Fibroblast of the aortic adventitia (primary cell): ENCODE measurements at places on chromosomes 7 and 10.

GRCh38 chr10:110349831-110350230 is 45.1 kb upstream of the SMNDC1 start:
- DNase-seq = no peak

- DNase-seq = no peak
These were observed 237.2 kb upstream of the CTBP2 start for GRCh38 chr10:125397608-125398007.

- DNase-seq = no peak
These were observed 82.1 kb upstream of the PDGFA start for GRCh38 chr7:601595-602340.

DNA sequence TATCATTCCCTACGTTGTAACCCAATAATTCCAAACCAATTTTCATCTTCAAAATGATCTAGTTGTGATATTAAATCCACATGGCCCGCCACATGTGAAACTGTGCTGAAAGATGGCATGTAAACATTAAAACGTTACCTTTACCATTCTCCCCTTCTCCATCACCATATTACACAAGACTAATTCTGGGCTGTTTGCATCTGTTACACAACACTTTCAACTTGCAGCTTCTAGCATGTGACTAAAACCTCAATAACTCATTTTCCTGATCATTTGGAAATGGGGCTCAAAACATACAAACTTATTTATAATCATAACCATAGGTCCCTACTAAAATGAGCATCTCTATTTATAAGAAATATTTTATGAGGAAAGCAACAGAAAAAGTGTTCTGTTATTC is 4.7 kb downstream of the MTERF1 start:
- DNase-seq = peak; percentile 27

DNA sequence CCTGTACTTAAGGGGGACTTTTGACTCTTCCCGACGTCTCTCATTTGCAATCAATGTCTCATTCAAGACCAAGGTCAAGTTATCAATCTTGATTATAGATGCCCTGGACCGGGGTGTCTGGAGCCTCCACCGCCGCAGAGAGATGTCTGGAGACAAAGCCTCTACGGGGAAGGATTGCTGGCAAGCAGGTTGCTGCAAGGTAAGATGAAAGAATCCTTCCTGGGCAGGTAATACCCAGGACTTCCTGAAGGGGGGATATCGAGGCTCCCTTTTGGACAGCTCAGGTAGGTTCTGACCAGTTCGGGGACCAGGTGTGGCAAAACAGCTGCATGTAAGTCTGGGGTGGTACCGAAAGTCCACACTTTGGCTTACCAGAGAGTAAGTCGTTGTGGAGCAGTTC is 12.5 kb upstream of the CUX1 start:
- DNase-seq = no peak

DNA sequence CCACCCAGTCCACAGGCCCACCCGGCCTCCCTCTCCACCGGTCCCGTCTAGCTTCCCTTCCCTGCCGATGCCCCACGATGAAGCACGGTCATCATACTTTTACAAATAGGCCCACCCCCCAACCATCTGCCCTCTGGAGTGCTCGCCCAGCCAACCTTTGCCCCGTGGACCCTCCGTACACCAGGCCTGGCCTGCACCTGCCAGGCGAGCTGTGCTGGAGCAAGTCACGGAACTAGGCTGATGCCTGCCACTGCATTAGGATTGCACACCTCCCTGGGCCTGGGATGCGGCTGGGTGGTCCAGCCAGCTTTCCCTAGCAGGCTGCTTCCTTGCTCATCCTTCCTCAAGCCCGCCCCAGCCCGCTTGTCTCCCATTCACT is 44.7 kb downstream of the PPIF start:
- DNase-seq = no peak

GRCh38 chr7:22651036-22651435 is 76.0 kb upstream of the IL6 start:
- DNase-seq = peak; percentile 66

DNA sequence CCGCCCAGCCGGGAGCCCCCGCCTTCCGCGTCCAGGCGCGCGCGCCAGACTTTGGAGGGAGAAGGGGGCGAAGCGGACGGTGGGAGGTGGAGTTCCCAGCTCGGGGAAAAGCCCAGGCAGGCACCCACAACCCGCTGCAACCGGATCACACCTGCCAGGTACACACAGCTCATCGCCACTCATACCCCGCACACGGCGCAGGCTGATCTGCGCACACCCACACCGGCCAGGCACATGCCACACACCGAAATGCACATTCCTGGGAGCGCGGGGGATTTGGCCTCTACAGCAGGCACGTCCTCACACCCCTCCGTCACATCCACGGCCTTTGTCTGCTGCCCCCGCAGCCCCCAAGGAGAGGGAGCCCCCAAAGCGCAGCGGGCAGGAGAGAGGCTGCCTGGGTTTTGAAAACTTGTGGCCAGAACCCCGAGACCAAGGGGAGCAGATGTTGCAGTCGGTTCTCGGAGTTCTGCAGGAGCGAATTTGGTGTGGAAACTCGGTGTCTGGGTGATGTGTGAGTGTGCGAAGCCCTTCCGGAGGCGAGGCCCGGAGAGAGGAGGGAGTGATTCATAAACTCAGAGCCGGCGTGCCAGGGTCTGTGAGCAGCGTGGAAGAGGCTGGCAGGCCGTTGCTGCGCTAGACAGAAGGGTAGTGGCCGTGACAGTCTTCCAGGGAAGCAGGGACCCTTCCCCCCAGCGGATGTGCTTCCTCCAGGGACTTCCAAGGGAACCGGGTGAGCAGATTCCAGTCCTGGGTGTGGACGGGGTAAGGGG is 734 bp downstream of the CHST3 start:
- peak; percentile 80 for DNase-seq

DNA sequence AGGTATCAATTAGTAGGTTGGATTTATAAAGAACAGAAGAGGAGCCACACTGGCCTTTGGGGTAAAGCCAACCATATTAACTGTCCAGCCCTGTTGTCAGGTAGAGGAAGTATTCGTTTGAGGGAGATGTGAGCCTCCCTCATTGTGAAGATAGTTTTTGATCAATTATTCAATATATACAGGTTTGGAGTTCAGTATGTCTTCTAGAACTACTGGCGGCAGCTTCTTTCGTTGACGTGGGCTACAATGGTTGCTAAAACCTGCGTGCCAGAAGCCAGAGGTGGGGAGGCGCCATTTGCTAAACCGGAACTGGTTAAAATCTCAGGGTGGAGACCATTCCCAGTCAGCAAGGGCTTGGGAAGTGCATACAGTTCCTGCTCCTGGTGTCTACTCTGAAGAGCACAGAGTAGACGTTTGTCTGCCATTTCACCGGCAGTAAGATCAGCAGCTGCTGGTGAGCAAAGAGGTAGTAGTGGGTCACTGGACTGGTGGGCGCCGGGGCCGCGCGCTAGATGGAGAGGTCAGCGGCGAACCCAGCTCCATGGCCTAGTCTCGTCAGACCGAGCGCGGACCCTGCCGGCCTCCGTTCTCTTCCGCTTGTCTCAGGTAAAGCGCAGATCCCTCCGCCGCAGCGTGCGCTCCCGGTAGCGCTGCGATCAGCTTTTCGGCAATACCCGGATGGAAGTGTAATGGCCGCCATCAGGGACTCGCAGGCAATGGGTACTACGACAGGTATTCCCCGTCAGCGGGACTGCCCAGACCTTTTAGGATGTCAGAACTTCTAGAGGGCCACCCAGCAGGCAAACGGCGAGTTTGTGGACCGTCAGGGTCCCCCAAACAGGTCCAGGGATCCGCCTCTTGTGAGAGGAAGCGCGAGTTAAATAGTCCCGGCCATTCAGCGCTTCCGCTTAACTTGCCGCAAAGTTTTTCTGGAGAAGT is at the start of gene ZNF518A:
ZNF518A (plus strand) TSS at position 911 of the 939 bp plus-strand sequence. CDS start 26,026 bp downstream, outside the sequence.
- DNase-seq = peak; percentile 98

DNA sequence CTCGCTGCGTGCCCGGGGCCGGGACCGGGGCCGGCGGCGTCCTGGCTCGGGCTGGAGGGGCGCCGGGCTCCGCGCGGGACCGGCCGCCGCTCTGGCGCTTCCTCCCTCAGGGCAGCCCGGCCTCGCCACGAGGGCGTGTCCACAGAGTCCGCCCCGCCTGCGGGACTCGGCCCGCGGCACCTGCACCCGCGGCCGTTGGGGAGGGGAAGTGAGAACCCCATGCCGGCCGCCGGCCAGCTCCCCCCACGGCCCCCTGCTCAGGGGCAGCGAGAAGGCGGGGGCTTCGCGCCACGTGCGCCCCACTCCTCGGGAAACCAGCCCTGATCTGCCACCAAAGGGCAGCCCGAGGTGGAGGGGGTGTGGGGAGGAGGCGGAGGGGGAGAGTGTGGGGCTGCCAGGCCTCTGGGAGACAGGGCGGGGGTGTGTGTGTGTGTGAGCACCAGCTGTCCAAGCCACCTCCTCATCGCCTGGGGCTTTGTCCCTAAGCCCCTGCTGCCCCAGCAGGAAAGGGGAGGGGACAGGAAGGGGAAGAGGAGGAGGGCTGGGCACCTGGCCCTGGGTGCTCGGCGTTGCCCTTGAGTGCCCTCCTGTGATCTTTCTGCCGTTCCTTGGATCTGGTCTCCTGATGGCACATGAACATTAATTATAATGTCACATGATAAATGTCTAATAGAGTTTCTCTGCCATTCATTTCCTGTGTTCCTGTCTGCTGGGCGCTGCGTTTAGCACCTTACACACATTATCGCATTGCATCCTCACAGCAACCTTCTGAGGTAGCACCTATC is at the start of gene PIK3AP1:
PIK3AP1 (minus strand) TSS at position 93 of the 785 bp plus-strand sequence. CDS start 120 bp downstream, outside the sequence.
- DNase-seq = no peak

- no peak for DNase-seq
These were observed 233.6 kb downstream of the ANK3 start for GRCh38 chr10:60155943-60156683.

DNA sequence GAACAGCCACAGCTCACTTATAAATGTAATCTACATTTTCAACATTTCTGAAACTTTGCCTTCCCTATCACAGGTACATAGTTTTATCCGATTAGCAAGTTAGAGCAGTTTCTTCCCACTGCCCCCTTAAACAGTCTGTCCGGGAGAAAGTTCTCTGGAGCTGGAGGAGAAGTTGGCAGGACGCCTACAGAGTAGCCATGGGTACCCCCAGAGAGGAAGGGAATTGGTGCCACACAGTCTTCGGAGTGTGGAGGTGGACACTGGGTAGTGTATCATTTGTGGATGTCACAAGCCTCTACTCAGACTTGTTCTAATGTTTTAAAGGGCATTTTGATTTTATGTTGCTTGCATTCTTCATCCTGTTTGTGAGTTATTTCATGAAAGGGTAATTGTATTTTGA is 39.0 kb downstream of the TAF3 start:
- DNase-seq = no peak

GRCh38 chr7:50366311-50366710 is 61.8 kb downstream of the IKZF1 start:
- no peak for DNase-seq

DNA sequence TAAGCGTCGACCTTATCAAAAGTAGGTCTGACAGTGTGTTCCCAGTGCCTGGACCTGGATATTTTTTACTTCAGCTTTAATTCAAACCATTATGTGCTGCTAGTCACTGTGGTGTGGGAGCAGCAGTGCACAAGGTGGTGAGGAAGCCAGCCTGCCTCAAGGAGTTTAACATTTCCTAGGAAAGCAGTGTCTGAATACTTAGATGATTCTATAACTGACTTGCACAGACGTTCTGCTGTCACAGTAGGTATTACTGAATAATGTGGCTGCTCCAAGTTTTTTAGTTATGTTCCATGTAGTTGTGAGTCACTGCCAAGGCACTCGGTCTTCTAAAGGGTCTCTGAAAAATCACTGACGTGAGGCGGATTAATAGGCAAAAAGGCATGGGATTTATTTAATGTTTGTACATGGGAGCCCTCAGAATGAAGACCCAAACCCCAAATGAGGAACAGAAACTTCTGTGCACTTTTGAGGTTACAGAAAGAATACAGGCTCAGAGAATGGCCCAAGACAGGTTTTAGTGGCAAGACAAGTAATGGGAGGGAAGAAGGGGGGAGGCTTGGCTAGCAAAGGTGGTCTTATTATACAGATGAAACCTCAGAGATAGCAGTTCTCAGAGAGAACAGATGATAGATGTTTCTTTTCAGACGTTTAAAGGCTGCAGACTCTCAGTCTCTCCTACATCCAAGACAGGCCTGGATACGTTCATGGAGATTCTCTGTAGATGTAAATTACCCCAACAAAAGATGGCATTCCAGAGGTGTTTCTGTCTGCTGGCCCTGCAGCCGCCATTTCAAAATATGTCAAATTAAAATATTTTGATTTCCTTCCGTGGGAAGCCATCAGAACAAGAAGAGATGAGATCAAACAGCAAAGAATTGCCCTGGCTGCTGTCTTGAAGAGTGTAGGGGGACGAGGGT is 209.3 kb downstream of the SDK1 start:
- no peak for DNase-seq

GRCh38 chr7:55005241-55005851 is 13.5 kb upstream of the EGFR start:
- DNase-seq = no peak

- no peak for DNase-seq
These were observed 34.6 kb downstream of the CARD11 start for GRCh38 chr7:3009086-3009485.

- no peak for DNase-seq
These were observed 83.1 kb upstream of the HABP2 start for GRCh38 chr10:113469796-113470195.

DNA sequence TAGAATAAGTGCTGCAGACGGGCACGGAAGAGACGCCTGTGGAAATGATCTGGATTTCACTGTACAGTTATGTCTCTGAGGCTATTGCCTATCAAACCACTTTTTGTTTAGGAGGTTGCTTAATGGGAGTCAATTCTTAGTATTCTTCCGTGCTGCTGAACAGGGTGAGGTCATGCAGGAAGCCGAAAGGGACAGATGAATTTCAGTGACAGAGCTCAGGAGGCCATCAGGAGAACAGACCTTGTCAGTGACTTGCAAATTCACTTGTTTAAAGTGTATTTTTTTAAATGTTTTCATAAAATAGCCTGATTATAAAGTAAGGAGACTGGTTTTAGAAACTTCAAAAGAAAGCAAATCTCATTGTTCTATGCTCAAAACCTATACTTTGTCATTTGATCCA is 58.9 kb downstream of the XRCC2 start:
- no peak for DNase-seq

- DNase-seq = no peak
These were observed 18.0 kb upstream of the OPN4 start for GRCh38 chr10:86636311-86636710.

- no peak for DNase-seq
These were observed 15.2 kb upstream of the COMTD1 start for GRCh38 chr10:75250934-75251333.

- no peak for DNase-seq
These were observed 48.2 kb downstream of the CLEC2L start for GRCh38 chr7:139571651-139572050.

- DNase-seq = no peak
These were observed 324.7 kb downstream of the ADARB2 start for GRCh38 chr10:1412531-1413189.
